Fibroblast of skin of scalp (primary cell): ENCODE measurements at places on chromosomes 12 and 14.

DNA sequence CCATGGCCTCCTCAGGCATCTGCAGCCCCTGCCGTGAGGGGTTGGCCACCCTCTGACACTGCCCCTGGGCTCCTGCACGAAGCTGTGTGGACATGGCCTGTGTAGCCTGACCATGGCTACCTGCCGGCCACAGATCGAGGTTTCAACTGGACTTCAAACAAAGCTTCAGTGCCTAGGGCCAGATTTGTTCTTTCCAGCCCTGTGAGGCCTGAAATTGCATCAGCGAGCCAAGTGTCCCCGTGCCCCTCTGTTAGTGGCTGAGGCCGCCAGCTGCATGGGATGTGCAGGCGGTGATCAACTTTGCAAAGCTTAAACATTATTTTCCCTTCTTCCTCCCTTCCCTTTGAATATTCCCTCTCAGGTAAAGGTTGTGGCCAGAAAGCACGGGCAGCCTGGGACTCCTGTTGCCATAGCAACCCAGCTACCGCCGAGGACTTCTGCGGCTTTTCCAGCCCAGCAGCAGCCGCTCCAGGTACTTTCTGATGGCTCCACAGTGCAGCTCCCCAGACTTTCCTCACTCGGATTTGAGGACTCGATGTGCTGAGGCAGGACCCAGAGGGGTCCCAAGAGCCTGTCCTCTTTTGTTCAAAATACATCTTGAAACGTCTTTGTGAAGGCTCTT lies 35.8 kb downstream of the DDX51 start:
- no peak for DNase-seq

- no peak for DNase-seq
Measured at GRCh38 chr12:69906411-69907216, 81.6 kb downstream of the MYRFL start.

DNA sequence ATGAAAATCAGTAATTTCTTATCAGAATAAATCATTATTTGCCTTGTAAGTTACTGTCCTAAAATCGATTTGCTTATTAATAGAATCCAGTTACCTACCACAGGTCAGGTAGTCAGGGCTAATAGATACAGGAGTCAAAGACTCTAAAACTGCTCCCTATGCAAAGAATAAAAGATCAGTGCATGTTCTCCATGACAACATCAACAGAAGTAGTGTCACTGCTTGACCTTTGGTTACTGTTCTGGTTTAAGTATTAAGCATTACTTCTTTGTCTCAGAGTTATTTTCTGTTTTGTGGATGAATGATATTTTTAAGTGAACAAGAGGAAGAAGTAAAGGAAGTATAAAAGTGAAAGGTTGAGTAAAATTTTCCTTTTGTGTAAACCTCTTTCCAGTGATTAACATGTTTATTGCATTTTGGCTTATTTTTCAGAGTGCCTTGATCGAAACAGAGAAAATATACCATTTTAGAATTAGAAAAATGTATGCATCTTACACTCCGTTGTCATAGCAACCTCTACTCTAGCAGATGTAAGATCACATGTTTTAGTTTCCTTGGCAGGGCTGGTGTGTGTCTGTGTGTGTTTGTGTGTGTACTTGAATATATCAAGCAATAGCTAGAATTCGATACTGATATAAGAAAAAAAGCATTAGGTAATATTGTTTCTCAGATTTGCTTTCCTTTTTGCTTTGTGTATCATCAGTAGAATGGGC lies 44.7 kb downstream of the ABCD2 start:
- DNase-seq = no peak

GRCh38 chr12:22900401-22900800 lies 275.4 kb downstream of the ETNK1 start:
- DNase-seq = no peak

DNA sequence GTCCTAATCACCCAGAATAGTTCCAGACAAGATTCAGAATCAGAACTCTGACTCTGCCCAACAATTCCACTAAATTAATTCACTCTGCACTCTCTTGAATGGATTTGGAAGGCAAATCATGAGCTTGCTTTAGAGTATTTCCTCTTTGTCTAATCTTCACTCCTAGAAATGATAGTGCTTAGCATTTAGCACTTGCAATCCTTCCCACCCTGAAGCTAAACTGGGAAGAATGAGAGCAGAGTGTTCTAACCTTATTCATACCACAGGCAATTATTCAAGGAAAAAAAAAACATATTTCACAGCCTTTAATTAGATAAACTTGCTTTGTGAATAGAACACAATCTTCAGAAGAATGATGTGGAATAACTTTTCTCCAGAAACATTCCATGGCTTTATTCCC lies 264.6 kb downstream of the PAWR start:
- DNase-seq = peak; percentile 59

GRCh38 chr14:57391517-57392195 lies 1.3 kb downstream of the NAA30 start:
- DNase-seq = no peak

- peak; percentile 80 for DNase-seq
Measured at GRCh38 chr12:105672121-105672975, 341.9 kb downstream of the C12orf75 start.

- DNase-seq = no peak
Measured at GRCh38 chr14:73241481-73242165, 4.3 kb downstream of the PAPLN start.

GRCh38 chr14:91341334-91341733 lies 76.3 kb downstream of the CCDC88C start:
- no peak for DNase-seq

DNA sequence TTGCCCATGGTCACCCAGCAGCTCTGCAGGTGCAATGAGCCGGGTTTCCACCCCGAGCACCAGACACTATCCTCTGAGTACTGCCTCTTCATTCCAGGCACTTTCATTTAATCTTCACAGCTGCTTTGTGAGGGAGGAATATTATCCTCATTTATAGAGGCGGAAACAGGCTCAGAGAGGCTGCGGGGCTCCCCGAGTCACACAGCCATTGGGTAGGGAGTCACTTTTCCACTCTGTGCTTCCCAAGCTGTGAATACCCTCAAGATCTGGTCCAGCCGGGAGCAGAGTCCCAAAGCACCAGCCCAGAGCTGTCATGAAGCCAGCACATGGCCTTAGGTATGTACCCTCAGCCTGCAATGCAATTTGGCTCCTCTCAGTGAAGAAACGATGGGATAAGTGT lies 51.7 kb upstream of the RIN3 start:
- no peak for DNase-seq

GRCh38 chr12:14169281-14169680 lies 187.9 kb upstream of the GRIN2B start:
- DNase-seq = no peak

- DNase-seq = no peak
Measured at GRCh38 chr12:15897433-15897832, 13.7 kb upstream of the DERA start.

- no peak for DNase-seq
Measured at GRCh38 chr12:39692258-39692853, 72.8 kb upstream of the ABCD2 start.

DNA sequence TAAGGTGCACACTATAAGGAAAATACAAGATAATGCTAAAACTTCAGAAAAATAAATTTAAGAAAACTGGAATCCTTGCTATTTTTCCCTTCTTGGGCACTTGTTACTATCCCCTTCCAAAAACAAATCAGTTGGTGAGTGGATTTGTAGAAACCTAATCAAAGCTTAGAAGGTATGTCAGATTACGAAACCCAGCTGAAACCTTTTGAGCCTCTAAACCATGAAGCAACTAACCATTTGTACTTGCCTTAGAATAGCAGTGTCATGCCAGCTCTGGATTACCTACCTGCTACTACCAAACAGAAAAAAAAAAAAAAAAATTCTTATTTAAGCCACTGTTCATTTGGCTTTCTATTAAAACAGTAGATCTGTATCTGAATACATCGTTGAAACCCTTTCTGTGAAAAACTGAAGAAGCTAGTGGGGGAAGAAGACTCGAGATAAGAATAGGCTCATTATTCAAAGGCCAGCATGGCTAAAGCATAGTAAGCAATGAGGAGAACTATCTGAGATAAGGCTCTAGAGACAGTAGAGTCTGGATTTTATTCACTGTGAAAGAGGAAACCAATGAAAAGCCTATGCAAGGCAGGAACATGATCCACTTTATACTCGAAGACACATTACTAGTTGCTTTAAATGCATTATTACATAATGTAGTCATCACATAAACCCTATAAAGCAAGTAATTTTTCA lies 30.2 kb downstream of the OSBPL8 start:
- no peak for DNase-seq

DNA sequence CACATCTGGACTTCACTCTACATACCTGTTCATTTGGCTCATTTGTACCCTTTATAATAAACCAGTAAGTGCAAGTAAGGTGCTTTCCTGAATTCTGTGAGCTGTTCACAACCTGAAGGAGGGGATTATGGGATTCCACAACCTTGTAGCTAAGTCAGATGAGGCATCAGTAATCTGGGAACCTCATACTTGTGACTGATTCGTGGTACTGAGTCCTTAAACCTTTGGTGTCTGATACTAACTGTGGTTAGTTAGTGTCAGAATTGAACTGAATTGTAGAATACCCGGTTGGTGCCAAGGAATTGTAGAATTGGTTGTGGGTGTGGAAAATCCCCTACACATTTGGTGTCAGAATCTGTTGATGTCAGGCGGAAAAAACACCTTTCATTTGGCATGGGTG lies 83.4 kb downstream of the TMX1 start:
- no peak for DNase-seq

- peak; percentile 94 for DNase-seq
Measured at GRCh38 chr14:74275241-74275841, 27.4 kb downstream of the ABCD4 start.

DNA sequence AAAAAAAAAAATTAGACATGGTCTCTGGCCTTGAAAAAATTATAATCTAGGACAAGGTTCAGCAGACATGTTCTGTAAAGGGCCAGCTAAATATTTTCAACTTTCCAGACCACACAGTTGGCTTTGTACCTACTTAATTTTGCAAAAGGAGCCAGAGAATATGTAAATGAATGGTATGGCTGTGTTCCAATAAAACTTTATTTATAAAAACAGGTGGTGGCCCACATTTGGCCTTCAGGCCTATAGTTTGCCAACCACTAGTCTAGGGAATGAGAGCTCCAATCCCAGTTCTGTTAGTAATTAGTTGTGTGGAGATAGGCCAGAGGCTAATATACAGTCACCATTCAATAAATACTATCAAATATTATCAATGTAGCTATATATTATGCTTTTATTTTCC lies 29.3 kb upstream of the PWP1 start:
- no peak for DNase-seq
